SK-N-SH (cell line): ENCODE measurements at places on chromosomes 4 and X.

- H3K4me3 ChIP-seq = no peak overlapping the region
- H3K27ac ChIP-seq = peak overlapping the region; percentile 92
- peaks cover 13% of the 10 kb centered on the region for H3K4me1 ChIP-seq
- H3K27me3 ChIP-seq = no peaks in the 10 kb centered on the region
- DNase-seq = peak; percentile 77
Observed at GRCh38 chr4:40908702-40909362, 159.1 kb downstream of the NSUN7 start.

GRCh38 chrX:21929209-21929608 is 11.3 kb upstream of the SMS start:
- H3K27ac ChIP-seq = no peak overlapping the region
- H3K4me3 ChIP-seq = no peak overlapping the region
- no peaks in the 10 kb centered on the region for H3K36me3 ChIP-seq

DNA sequence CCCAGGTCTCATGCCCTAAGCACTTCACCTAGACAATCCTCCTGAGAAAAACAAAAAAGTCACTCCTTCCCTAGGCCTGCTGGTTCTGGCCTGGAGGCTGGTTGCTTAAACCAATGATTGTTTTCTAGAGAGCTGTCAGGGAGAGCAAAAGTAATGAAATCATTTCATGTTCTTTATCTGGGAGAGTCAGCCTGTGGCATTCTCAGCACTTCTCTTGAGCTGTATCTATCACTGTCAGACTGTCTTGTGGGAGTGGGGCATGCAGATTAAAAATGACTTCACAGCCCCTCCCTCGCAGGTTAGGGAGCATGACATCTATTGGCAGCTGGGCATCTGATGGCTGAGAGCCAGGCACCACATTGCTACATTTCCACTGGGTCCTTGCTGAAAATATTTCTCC is 20.4 kb upstream of the TMEM154 start:
- no peak overlapping the region for H3K4me3 ChIP-seq
- peaks cover 4% of the 10 kb centered on the region; the same call in 1 of the 2 replicates for H3K4me1 ChIP-seq
- no peaks in the 10 kb centered on the region for H3K36me3 ChIP-seq
- no peaks in the 10 kb centered on the region for H3K27me3 ChIP-seq

- no peaks in the 10 kb centered on the region for H3K36me3 ChIP-seq
- H3K4me1 ChIP-seq = no peaks in the 10 kb centered on the region
- H3K27ac ChIP-seq = no peak overlapping the region
- H3K27me3 ChIP-seq = no peaks in the 10 kb centered on the region
Observed at GRCh38 chr4:23355258-23355657, 534.6 kb downstream of the PPARGC1A start.

- no peaks in the 10 kb centered on the region for H3K27me3 ChIP-seq
- H3K4me3 ChIP-seq = no peak overlapping the region
- DNase-seq = no peak
Observed at GRCh38 chr4:72312032-72312650, 256.9 kb downstream of the ADAMTS3 start.

DNA sequence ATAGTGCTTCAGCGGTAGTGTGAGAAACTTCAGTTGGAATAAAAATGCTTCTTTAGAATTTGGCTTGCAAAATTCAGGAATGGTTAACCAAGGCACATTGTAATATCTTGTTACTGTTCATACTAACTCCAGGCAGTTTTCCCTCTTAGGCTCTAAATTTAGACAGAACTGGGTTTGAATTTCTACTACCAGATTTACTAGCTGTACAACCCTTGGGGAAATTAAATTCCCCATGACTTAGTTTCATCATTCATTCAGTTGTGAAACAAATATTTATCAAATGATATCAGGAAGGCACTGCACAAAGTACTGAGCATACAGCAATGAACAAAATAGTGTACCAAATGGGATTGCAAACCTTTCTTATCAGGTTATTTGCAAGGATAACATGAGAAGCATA is 135.0 kb upstream of the IL15 start:
- peaks cover 9% of the 10 kb centered on the region for H3K4me1 ChIP-seq
- no peaks in the 10 kb centered on the region for H3K27me3 ChIP-seq
- no peak overlapping the region; the same call in 1 of the 2 replicates for H3K27ac ChIP-seq
- DNase-seq = no peak

- DNase-seq = no peak
- no peak overlapping the region for H3K4me3 ChIP-seq
Observed at GRCh38 chr4:100682477-100683218, 164.8 kb upstream of the EMCN start.

- peaks cover 14% of the 10 kb centered on the region for H3K36me3 ChIP-seq
- H3K4me1 ChIP-seq = no peaks in the 10 kb centered on the region; the same call in 1 of the 2 replicates
- no peak overlapping the region for H3K4me3 ChIP-seq
- no peaks in the 10 kb centered on the region for H3K27me3 ChIP-seq
Observed at GRCh38 chr4:139675651-139676050, 10.0 kb downstream of the MGST2 start.

- H3K4me1 ChIP-seq = no peaks in the 10 kb centered on the region
- H3K36me3 ChIP-seq = no peaks in the 10 kb centered on the region
- no peak overlapping the region for H3K27ac ChIP-seq
- DNase-seq = no peak
- no peaks in the 10 kb centered on the region for H3K27me3 ChIP-seq
Observed at GRCh38 chrX:84047339-84047738, 140.7 kb downstream of the RPS6KA6 start.

- no peak overlapping the region for H3K27ac ChIP-seq
- H3K27me3 ChIP-seq = no peaks in the 10 kb centered on the region
- H3K4me3 ChIP-seq = no peak overlapping the region
- H3K36me3 ChIP-seq = no peaks in the 10 kb centered on the region
- no peak for DNase-seq
Observed at GRCh38 chr4:115514675-115515074, 401.3 kb upstream of the NDST4 start.

GRCh38 chr4:67714955-67715354 is 14.0 kb upstream of the UBA6 start:
- peak overlapping the region; percentile 62; the same call in 1 of the 2 replicates for H3K27ac ChIP-seq
- H3K36me3 ChIP-seq = peaks cover 3% of the 10 kb centered on the region

- no peaks in the 10 kb centered on the region for H3K27me3 ChIP-seq
- H3K27ac ChIP-seq = no peak overlapping the region
- H3K4me1 ChIP-seq = peaks cover 12% of the 10 kb centered on the region; the same call in 1 of the 2 replicates
Observed at GRCh38 chr4:6918338-6918737, 8.7 kb downstream of the TBC1D14 start.

DNA sequence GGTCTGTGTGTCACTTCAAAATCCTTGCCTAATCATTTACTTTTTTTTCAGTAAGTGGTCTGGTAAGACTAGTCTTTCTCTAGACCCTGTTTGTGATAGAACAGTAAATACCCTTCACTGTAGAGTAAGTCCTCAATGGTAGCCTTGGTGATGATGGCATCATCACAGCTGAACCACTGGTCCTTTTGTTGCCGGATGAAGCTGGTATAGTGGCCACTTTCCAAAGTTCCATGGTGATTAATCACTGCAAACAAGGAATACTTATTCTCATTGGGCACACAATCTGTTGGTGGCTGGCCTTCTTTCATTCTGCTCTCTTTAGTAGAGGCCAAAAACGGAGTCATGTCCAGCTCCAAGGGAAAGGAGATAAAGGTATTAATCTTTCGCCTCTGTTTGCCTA is 2.9 kb downstream of the USP51 start:
- no peak overlapping the region for H3K4me3 ChIP-seq
- H3K4me1 ChIP-seq = no peaks in the 10 kb centered on the region
- no peak overlapping the region for H3K27ac ChIP-seq
- H3K27me3 ChIP-seq = no peaks in the 10 kb centered on the region; the same call in 1 of the 2 replicates
- DNase-seq = no peak
